Right ventricle myocardium superior (tissue), 1 donor: ENCODE measurements at places on chromosomes 16 and 17. TPM values are rescaled to one million over a fixed set of nuclear protein-coding genes. Genes with fewer than 3 reads are reported as not detected.

- DNase-seq: no peak
These were observed 12.3 kb downstream of the EPX start for GRCh38 chr17:58204796-58205195.

DNA sequence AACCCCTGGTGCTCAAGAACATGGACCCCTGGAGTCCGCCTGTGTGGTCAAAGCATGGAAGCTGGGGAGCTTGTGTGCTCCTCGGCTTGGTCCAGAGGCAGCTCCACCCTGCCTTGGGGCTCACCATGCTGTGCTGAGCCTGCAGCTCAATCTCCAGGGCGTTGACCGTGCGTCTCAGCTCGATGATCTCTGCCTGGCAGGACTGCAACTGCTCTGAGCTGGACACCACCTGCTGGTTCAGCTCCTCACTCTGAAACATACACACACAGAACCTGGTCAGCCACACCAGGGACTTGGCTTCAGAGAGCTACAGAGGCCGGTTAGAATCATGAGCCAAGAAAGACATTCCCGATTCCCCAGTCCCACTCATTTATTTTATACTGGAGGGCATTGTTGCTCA lies 2.7 kb downstream of the KRT35 start:
- no peak for DNase-seq

- no peak for DNase-seq
These were observed 15.6 kb downstream of the PLEKHG4 start for GRCh38 chr16:67294938-67295361.

SULT1A2 gene
- 1.0 TPM for total RNA-seq

GRCh38 chr16:66964049-66964448 lies 3.0 kb downstream of the CES3 start:
- DNase-seq: peak; percentile 40

GRCh38 chr16:69563605-69564580 lies 1.9 kb upstream of the NFAT5 start:
- no peak for DNase-seq

GRCh38 chr16:877242-878071 lies 76.9 kb upstream of the GNG13 start:
- DNase-seq: peak; percentile 22

DNA sequence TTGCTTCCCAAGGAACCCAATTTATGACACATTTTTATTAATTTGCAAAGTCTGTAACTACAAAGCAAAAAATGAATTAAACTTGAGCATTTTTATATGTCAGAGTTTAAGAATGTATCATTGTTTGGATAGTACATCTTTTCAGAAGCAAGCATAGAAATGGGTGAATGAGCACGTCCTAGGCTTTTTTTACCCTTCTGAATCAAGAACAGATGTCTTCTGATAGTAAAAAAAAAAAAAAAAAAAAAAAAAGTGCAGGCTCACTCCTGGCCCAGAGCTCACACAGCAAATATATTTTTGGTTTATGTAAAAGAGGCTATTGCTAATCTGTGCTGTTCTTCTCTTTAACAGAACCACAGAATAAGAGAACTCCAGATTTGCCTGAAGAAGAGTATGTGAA lies 6.3 kb downstream of the TERF2IP start:
- DNase-seq: no peak

- no peak for DNase-seq
These were observed 108.1 kb downstream of the PMP22 start for GRCh38 chr17:15157051-15157450.

DNA sequence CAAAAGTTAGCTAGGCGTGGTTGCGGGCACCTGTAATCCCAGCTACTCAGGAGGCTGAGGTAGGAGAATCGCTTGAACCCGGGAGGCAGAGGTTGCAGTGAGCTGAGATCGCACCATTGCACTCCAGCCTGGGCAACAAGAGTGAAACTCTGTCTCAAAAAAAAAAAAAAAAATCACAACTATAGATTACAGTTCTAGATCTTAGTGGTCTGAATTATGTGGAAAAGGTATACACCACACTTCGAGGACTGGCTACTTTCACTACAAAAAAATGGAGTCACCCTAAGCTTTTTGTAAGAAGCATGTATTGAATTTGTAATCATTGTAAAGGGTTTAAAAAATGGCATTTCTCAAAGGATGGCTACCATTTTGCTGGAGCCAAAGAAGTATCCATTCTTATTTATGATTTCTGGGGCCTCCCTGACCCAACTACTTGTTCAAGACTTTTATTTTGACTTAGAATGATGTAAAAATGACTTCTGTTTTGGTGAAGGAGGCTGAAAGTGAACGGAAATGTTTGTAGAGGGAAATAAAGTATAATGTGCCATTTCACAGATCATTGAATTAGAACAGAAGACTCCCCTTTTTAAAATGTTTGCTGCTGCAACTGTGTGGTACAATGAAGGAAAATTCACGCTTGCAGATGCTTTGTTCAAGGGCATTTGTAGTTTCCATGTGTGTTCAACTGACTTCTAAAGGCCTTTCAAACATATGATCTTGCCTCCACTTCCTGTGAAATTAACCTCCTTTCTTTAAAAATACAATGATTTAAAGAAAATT lies 37.1 kb upstream of the NOL11 start:
- no peak for DNase-seq

DNA sequence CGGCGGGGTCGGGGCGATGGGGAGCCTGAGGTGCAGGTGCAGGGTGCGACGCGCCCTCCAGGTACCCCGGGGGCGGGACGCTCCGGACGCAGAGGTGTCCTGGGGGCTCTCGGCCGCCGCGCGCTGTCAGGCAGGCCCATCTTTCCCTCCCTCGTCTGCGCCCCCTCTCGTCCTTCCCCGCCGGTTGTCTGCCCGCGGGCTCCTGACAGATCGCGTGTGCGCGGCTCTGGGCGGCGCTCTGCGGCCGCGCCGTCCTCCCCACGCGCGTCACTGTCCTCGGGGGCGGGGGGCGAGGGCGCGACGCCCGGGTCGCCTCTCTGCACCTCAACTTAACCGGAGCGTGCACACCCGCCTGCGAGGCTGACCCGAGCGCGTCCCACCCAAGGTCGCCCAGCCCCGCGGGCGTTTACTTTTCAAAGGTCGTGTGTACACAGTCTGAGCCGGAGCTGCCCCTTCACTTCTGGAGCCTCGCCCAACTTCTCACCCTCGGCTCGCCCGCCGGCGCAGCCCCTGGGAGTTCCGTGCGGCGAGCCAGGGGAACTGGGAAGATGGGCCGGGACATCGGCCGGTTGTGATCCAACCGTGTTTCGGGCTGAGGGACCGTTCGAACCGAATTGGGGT lies 512 bp downstream of the AKAP1 start:
- DNase-seq: peak; percentile 79

- DNase-seq: peak; percentile 32
These were observed 2.5 kb downstream of the SLC22A31 start for GRCh38 chr16:89197633-89198416.

- no peak for DNase-seq
These were observed 7.8 kb upstream of the SLC5A11 start for GRCh38 chr16:24837969-24838368.

DNA sequence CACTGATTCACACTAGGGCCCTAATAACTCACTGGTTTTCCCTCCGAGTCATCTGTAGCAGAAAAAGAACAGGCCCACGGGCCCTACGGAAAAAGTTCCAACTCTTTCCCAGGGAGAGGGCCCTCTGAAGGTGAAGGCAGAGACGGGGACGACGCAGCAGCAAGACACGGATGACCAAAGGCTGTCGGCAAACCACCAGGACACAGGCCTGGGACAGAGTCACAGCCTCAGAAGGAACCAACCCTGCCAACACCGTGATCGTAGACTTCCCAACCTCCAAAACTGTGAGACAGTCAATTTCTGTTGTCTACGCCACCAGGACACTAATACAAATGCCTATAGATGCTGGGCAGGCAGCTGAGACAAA lies 5.2 kb upstream of the SPHK1 start:
- DNase-seq: no peak

DNA sequence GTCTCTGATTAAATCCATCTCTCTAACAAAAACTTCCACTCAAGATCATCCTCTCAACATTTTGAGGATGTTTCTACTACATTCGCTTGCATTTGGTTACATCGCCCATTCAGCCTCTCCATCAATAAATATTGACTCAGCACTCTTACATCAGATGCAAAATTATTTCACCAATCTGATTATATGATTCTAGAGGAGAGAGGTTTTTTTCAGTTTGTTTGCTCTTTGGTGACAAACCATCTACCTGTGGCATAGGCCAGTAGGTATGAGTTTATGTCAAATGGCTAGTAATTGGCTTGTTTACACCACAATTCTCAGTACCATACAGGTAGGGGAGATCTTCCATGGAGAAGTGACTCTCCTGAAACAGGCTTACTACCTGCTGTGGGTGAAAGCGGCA lies 52.3 kb downstream of the TOX3 start:
- DNase-seq: no peak

DNA sequence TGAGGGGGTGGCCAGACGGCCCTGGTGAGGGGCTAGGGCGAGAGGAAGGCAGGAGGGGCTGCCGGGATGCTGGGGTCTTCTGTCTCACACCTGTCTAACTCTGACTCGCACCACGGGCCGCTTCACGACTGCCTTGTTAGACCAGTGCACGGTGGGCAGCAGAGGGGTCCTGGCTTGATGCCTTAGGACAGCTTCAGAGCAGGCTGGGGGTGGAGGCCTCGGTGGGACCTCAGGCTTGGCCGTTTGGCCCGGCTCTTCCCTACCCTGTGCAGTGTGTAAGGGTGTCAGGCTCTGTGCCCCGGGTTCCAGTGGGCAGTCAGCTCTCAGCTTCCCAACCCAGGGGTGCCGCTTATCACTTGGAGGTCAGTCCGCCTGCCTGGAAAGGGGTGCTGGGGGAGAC lies 100.7 kb downstream of the OR1D5 start:
- DNase-seq: no peak

DNAI2 gene
- total RNA-seq: not detected

DNA sequence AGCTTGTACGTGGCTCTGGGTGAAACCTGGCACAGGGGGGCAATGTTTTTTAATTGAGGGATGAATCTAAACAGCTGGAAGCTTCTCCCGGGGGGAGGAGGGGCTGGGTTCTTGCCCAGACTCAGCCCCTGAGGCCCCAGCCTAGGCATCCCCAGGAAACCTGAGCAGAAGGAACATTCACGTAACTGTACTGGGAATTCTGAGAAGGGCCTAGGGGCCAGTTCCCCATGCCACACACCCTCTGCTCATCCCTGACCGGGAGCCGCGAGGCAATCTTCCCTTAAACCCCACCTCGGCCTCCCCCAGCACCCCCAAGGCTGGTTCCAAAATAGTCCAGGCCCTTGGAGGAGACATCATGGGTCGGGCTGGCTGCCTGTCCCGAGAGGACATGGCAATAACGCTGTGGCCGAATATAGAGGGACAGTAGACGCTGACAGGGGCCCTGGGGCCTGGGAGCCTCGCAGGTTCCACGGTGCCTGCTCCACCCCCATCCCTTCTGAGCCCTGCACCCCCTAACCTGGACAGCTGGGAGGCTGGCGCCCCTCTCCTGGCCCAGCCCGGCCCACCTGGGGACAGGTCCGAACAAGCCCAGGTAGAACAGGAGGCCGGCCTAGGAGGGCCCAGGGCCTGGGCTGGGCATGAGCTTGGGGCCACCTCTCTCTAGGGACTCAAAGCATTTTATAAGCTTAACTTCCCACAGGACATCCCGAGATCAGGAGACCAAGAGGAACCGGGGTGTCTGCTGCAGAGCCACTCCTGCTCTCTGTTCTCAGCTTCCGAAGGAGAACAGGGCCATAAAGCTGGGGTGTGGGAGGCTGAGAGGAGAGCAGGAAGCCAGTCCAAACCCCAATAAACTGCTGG lies 83.2 kb upstream of the TOB1 start:
- peak; percentile 38 for DNase-seq

LGALS9 gene
- 17.0 TPM for total RNA-seq

- DNase-seq: no peak
These were observed 231.1 kb upstream of the SALL1 start for GRCh38 chr16:51382211-51382610.

CES3 gene
- total RNA-seq: 2.0 TPM

DNA sequence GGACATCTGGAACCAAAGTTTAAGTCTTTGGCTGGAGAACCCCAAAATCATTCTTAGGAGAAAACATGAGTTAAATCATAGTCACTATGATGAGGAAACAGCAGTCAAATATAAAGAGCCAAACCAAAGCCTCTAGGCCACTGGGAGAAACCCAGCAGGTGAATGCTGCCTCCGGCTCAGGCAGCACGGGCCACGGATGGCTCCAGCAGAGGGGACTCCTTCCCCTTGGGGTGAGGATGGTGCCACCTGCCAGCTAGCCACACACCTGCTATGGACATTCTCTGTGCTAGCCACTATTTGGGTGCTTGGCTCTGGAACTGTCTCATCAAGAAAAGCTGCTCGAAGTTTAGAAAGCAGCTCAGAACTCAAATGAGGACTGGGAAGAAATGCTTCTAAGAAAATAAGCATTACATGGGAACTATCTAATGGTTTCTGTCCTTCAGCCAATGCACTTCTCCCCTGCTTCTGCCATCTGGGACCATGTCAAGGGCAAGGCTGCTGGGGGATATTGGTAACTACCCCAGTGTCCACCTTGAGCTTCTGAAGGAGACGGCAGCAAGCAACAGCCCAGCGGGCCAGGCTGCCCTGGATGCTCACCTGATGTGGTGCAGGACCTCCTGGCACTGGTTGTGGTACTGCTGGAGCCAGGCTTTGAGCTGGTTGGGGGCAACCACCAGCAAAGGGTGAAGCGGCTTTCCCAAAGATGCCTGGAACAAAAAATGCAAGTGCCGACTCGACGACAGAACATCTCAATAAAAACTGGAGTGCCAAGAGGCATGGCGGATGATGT lies 22.5 kb downstream of the ELAC2 start:
- DNase-seq: no peak

- DNase-seq: no peak
These were observed 2.4 kb downstream of the SLC16A13 start for GRCh38 chr17:7038025-7038862.

GRCh38 chr16:22070361-22071330 lies 21.7 kb upstream of the VWA3A start:
- DNase-seq: peak; percentile 56

- DNase-seq: peak; percentile 88
These were observed 7.6 kb upstream of the PHKG2 start for GRCh38 chr16:30740364-30741251.

- peak; percentile 53 for DNase-seq
These were observed 209.2 kb downstream of the PARN start for GRCh38 chr16:14420721-14421488.

DNA sequence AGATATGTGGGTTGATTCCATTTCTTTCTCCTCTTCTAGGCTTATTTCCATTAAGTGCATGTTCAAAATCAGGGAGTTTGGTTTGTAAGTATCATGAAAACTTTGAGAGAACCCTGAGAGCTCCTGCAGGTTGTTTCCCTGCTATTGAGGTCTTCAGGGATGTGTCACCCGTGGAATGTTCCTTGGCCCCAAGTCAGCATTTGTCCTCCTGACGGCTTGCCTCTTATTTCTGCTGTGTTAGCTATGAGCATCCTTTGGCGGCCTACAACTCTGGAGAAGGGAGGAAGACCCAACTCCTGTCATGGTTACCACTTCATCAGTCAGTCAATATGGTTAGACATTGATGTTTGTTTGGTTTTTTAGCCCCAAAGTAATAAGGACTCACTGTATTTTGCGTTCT lies 180.8 kb downstream of the FTO start:
- DNase-seq: no peak

- DNase-seq: no peak
These were observed 8.0 kb upstream of the JUP start for GRCh38 chr17:41794540-41794975.

KSR1 gene
- 8.3 TPM for total RNA-seq

- no peak for DNase-seq
These were observed 30.8 kb upstream of the MYOCD start for GRCh38 chr17:12634789-12635414.

MLYCD gene
- 49.3 TPM for total RNA-seq

PPP1R1B gene
- total RNA-seq: 0.35 TPM

TMEM238L gene
- not detected for total RNA-seq
